ENCODE measurements at places on chromosomes 2 and 18. TPM values are rescaled to one million over a fixed set of nuclear protein-coding genes. Genes with fewer than 3 reads are reported as not detected.

- DNase-seq, result no peak
Measured at GRCh38 chr2:218988650-218989049, 3.7 kb upstream of the FEV start.

DNA sequence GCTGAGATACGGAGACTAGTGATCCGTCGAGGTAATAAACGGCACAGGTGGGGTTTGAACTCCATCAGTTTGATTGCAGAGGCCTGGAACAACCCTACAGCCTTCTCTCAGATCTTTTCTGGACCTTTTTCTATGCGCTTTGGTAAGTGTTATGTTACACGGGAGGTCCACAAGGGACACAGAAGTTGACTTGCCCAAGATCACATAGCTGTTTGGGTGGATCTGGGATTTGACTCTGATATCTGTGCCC is 1.1 kb upstream of the DNPEP start:
- DNase-seq, result no peak

GRCh38 chr2:101697124-101698013 is at the start of gene MAP4K4:
Gene MAP4K4, plus strand, starts transcription at chr2:101697707. Its CDS starts 374 bp downstream, at chr2:101698081.
- DNase-seq, result peak; percentile 83

- no peak for DNase-seq
Measured at GRCh38 chr2:241680827-241681599, 5.6 kb downstream of the DTYMK start.

GRCh38 chr2:229176136-229176535 is 95.0 kb downstream of the PID1 start:
- no peak for DNase-seq

- no peak for DNase-seq
Measured at GRCh38 chr2:212327171-212327809, 211.3 kb downstream of the ERBB4 start.

Gene XIRP2
- total RNA-seq, result 0.15 TPM

Gene FLACC1
- total RNA-seq, result 7.0 TPM

Data from CD4-positive, CD25-positive, alpha-beta regulatory T cell (primary cell).